ENCODE measurements at places on chromosomes 1 and 21.

DNA sequence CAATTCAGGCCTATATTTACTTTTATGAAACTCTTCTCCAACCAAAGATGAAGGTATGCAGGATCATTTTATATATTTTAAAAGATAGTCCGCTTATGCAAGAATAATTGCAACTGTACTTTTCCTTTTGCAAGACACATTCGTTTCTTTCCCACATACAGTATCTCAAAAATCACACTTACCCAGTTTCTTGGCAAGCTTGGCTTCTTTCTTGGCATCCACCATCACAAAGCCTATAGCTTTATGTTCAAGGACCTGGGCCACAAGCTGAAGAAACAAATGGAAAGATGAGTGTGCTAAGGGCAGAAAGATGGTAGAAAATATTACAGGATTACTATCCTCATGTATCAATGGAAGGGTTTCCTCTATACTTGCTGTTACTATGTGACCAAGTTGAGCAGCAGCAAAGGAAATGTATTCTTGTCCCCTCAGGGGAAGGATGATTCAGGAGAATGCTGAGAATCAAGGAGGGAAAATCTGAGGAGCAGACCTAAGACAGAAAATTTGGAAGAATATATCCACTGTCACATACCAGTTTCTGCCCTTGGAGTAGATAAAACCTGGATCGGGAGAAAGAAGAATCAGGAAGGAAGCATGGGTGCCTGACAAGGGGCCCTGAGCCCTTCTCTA lies 23.8 kb downstream of the CASQ2 start:
- DNase-seq = no peak

DNA sequence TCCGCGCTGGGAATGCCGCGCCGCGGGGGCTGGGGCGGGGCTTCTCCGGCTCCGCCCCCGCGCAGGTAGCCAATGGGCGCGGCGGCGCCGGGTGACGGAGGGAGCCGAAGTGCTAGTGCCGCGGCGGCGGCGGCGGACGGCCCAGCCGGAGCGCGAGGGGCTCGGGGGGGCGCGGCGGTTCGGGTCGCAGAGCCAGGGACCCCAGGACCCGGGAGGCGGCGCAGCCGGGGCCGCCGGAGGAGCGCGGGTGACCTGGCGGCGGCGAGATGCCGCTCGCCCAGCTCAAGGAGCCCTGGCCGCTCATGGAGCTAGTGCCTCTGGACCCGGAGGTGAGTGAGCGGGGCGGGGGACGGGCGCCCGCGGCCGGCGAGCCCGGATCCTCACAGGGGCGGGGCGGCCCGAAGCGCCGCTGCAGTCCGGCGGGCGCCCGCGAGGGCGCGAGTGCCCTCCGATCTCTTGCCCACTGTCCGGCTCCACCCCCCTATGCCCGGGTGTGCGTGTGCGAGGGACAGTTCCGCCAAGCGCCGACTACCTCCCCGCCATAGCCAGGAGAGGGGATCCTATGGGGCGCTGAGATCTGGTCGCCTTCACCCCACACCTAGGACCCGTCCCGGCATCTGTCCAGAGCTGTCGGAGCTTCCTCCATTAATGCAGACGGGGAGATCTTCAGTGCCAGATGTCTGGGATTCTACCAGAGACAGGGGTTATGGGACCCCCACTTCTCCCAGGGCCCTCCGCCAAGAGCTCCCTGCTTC lies at the start of gene RPS6KA1:
Gene RPS6KA1, plus strand, starts transcription at position 107 of the 755 bp plus-strand sequence. Its CDS starts 160 bp downstream, at position 267.
- DNase-seq = peak; percentile 24

DNA sequence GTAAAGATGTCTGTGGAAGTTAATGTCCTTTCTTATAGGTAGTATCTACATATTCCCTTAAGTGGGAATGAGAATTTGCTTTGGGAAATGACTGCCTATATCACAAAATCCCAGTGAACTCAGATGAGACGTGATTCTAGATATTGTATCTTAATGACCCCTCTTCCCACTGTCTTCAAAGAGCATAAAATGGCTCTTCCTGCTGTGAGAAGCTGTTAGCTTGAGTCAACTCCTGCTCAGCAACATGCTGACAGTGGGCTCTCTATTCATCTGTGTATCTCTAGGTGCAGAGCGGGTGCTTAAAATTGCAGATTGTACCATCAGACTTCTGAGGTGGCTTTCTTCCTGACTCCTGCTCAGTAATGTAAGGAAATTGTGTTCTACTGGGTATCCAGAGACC lies 100.6 kb downstream of the SPAG17 start:
- no peak for DNase-seq

DNA sequence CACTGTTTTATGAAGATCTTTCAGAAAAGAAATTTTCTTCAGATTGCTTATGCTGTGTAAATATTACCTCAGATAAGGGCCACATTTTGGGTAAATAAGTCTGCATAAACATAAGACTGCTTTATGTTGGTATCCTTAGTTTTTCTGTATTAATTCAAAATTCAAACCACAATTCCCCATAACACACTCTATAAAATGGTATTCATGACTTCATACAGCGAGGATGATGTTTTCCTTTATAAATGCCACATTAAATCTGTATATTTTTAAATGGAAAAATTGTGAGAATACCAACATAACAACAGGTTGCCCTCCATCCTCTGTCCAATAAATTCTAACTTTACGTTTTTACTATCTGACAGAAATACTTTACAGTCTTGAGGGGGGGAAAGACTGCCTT lies 248.7 kb upstream of the CXADR start:
- DNase-seq = no peak

DNA sequence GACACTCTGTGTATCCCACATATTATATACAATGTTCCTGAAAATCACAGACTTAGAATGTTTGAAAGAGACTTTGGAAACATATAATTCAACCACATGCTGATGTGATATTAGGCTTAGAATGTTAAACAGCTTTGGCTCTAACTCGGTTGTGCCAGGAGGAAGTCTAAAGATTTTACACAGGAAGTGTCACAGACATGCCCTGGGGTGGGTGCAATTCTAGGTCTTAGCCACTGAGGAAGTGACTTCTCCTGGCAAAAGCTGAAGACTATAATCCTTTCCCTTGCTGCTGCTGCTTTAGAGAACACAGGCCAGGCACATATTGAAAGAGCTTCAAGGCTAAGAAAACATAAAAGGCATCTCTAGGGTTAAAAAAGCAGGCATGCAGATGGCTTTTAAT lies 51.0 kb downstream of the RPL5 start:
- no peak for DNase-seq

DNA sequence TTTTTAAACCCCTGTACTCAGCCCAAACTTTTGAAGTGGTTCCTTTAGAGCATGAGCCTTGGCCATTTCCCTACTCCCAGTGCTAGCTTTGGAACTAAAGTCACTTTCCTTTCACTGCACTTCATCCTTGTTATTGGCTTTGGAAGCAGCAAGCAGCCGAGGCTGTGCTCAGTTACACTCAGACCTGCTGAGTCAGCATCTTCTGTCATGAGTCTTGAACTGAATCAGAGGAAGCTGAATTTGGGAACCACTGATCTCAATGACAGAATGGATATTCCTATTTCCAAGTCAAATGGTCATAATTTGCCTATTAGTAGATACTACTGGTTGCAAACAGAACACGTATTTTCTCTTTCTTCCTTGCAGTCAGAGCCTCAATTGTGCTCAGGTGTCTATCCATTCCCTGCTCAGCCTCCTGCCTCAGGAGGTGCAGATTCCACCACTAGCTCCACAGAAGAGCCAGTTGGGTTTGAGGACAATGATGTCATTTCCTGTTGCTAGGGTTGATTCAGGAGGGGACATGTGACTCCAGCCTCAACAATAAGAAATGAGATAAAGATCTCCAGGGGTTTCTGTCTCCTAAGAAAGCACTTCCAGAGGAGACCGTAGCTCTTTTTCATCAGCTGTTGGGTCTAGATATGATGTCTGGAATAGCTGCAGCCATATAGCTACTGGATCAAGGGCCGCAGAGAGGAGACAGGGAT lies 44.9 kb upstream of the NTPCR start:
- no peak for DNase-seq

- DNase-seq = no peak
These were observed 36.4 kb upstream of the BCL9 start for GRCh38 chr1:147504801-147505311.

DNA sequence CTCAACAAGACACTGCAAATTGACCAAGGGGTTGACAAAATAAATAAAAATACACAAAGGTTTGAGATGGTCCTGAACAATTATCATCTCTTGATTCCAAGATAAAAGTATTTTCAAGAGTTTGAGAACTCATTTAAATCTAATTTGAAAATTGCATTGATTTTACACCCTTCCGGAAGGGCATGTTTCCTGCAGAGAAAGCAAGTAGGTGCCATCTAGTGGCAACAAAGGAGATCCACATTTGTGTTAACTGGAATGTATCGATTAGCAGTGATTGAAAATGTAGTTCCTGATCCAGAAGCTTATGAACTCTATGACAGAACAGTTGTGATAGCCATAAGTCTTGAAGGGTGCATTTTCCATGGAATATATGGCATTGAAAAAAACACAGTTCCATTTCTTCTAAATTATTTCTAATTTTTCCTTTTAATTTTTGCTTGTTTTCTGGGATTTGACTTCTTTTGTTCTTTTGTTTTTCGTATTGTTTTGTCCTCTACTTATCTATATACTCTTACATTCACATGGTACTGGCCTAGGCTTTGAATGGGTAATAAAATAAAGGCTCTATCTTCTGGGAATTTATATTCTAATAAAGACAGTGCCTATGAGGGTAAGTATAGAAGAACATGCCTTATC lies 143.7 kb downstream of the DNM3 start:
- no peak for DNase-seq

GRCh38 chr1:18608534-18608933 lies 22.1 kb upstream of the PAX7 start:
- no peak for DNase-seq

GRCh38 chr21:33619726-33620125 lies 21.8 kb downstream of the CRYZL1 start:
- DNase-seq = no peak

GRCh38 chr1:146035048-146035423 lies 13.5 kb upstream of the HJV start:
- DNase-seq = no peak

- DNase-seq = no peak
These were observed 150.3 kb downstream of the HMGB4 start for GRCh38 chr1:34013958-34014737.

DNA sequence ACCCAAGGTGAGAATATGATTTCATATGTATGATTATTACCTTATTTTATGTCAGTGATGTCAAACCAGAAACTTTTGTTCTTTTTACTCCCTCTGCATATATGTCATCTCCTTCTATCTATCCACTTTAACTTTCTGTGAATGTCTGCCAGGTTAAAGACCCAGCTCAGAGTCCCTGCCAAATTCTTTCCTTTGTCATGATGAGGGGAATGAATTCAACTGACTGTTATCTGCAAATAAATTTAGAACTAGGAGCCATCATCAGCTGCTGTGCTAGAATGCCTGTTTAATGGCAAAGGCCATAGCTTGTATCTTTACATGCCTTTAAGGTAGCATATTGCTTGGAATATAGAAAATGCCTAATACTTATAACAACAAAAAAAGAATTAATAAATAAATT lies 815.6 kb upstream of the NEGR1 start:
- DNase-seq = no peak

- DNase-seq = no peak
These were observed 29.1 kb upstream of the IRF2BP2 start for GRCh38 chr1:234638832-234639799.

- DNase-seq = no peak
These were observed 191.7 kb downstream of the HS2ST1 start for GRCh38 chr1:87106144-87106543.

DNA sequence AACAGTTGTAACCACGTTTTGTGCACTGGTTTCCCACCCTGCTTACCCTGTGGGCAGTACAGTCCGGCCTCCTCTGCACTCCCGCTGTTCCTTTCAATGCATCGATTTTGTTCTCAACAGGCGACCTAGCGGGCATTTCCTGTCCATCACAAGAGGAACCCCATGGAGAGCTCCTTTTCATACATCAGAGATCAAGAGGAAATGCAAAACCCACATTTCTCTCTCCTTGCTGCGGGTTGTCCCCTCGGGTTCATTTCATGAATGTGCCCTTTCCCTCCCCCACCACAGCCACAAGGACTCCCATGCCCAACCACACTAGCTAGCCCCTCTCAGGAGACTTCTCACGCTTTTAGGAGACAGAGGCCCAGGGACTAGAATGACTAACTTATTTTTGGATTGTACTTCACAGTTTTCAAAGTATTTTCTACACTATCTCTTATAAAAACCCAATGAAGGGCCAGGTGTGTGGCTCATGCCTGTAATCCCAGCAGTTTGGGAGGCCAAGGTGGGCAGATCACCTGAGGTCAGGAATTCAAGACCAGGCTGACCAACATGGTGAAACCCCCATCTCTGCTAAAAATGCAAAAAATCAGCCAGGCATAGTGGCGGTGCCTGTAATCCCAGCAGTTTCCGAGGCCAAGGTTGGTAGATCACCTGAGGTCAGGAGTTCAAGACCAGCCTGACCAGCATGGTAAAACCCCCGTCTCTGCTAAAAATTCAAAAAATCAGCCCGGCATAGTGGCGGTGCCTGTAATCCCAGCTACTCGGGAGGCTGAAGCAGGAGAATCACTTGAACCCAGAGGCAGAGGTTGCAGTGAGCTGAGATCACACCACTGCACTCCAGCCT lies 18.4 kb downstream of the ATP1A4 start:
- no peak for DNase-seq

DNA sequence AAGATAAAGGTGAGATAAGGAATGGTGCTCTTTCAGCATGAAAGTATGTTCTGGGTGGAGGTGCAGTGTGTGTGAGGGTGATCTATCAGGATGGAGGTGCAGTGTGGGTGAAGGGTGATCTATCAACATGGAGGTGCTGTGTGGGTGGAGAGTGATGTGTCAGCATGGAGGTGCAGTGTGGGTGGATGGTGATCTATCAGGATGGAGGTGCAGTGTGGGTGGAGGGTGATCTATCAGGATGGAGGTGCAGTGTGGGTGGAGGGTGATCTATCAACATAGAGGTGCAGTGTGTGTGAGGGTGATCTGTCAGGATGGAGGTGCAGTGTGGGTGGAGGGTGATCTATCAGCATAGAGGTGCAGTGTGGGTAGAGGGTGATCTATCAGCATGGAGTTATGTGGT lies 12.3 kb upstream of the MAP10 start:
- no peak for DNase-seq

DNA sequence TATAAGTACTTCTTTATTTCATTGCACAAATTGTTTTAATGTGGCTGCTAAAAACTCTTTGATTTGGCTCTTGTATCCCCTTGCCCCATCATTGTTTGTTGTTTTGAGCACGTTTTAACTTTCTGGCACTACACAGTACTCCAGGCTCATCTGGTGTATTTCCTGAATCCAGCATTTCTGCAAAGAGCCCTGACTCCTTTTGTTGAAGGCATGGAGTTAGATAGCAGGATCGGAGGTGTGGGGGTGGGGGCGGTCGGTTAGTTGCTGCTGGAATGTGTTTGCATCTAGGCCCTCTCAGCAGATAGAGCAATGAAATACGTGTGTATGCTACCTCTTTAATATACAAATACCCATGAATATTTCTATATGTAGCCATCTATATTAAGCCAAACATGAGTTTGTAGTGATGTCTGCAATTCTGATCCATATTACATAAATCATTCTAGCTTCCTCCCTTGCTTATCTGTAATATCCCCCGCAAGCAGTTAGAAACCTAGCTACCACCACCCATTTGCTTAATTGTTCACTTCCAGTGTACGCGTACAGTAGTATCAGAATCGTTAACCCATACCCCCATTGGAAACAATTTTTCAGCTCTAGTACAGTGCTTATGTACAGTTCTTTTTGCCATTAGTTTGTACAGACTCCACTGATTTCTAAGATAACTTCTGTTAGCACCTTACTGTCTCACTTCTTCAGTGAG lies 106.0 kb downstream of the NOS1AP start:
- no peak for DNase-seq
